ENCODE measurements at places on chromosomes 5 and 9.

DNA sequence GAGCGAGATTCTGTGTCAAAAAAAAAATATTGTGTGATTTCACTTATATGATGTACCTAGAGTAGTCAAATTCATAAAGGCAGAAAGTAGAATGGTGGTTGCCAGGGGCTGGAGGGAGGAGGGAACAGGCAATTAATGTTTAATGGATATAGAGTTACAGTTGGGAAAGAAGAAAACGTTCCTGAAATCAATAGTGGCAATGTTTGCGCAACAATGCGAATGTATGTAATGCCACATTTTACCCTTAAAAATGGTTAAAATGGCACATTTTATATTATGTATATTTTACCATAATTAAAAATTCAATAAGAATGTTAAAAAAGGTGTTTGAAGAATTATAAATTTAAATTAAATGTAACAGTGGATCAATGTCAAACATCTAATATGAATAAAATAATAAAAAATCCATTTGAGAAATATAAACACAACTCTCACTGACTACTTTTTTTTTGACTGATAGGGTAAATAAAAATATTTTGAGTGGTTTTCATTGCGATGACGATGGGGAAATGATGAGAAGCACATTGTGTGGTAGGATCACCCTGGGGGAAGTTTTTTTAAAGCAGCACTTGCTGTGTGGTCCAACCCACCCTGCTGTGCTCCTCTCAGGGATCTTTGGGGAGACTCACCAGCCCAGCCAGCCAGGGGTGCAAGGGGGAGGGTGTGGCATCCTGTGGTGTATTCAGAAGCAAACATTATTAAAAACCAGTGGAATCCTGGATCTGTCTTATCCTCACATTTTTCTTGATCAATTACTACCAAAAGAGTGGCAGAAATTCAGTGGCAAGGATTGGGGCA is 4.3 kb downstream of the FYB1 start:
- DNase-seq, result no peak

GRCh38 chr5:55665065-55665464 is 47.1 kb downstream of the SLC38A9 start:
- DNase-seq, result no peak

DNA sequence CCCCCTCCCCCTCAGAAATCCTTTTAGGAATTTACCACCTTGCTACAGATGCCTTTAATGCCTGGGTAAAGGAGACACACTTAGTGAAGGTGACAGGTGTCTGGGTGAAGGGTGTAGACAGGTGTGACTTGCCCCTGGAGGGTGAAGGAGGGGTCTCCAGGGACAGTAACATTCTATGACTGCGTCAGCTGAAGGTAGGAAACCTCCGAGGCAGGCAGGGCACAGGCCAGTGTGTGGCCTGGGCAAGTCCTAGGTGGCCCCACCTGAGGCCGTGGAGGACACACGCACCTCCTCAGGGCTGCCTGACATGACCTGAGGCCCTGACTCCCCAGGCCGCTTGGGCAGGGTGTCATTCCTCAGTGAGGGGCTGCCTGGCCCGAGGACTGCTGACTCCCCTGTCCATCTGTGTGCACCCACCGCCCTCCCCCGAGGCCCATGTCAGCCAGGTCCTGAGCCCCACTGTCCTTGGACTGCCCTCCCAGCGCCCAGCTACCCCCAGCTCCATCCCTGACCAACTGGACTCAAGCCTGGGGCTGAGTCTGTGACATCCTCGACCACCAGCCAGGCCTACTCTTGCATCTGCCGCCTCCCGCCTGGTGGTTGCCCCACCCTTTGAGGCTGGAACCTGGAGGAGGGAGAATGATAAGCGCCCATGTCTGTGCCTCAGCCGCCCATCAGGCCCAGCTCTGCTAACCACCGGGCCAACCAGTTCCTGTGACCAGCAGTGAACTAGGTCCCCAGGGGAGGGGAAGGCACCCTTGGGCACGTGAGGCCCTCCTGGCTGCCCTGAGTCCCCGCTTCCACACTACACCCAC is 18.4 kb downstream of the CARD19 start:
- no peak for DNase-seq

GRCh38 chr9:90872835-90873294 is 71.2 kb downstream of the SYK start:
- no peak for DNase-seq

DNA sequence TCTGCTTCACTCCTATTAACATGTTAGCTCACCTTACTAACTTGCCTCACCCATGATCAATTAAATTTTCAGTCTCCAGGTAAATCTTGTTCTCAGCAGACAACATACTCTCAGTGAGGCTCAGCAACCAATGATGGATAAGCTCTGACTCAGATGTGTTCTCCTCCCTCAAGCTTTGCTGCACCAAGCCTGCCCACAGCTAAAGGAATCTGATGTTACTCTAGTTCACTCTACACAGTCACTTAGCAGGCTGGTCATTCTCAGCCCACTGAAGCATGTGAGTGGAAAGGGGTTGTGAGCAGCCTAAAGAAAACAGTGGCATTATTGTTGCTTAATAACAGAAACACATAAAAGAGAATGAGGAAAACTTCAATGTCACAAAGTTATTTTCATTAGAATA is 37.3 kb upstream of the CTNND2 start:
- DNase-seq, result no peak

GRCh38 chr9:16619402-16619801 is 251.1 kb downstream of the BNC2 start:
- DNase-seq, result no peak

DNA sequence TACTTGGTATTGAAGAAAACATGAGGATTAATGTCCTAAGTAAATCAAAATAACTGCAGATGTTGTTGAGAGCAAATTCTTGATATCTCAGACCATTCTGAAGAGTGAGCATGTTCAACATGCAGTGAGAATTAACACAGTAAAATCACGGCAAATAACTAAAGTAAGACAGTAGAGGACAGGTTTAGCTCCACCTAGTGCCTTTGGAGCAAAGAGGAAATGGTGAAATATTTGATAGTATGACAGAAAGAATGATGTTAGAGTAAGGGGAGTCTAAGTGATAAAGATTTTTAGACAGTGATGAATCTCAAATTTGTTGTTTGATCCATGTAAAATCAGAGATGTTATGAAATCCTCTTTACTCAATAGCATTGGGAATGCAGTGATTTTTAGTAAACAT is 424.2 kb downstream of the TMEM161B start:
- no peak for DNase-seq

- DNase-seq, result no peak
Measured at GRCh38 chr9:5644501-5644900, 15.6 kb downstream of the RIC1 start.

GRCh38 chr5:35869685-35870277 is 13.1 kb downstream of the IL7R start:
- DNase-seq, result no peak

- DNase-seq, result no peak
Measured at GRCh38 chr9:95822015-95822414, 53.5 kb upstream of the ERCC6L2 start.

DNA sequence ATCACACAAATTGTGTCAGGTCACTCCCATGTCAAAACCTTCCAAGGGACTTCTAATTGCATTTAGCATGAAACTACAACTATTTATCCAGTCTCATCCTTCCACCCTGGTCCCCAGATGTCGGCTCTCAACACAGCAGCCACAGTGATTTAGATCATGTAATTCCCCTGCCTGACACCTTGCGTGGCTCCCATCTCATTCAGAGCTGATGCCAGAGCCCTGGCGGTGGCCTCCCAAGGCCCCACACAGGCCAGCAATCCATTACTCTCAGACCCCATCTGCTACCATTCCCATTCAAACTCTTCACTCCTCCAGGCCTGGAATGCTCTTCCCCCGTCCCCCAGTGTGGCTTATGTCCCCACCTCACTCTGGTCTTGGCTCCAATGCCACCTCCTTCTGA is 2.4 kb downstream of the SLC35D2 start:
- no peak for DNase-seq

DNA sequence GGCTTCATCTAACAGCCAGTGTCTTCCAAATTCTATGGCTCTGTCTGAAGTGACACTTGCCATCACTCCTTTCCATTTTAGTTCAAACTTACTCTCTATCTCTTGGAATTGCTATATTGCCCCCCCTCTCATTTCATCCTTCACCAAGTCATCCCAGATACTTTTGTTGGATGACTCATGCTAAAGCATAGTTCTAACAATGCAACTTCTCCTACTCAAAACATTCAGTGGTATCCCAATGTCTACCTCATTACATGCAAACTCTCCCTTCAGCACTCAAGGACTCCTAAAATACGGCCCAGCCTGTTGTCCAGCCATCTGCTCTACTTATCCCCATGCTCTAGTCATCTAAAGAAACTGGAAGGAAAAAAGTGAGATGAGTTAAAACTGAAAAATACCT is 171.6 kb downstream of the RASEF start:
- no peak for DNase-seq

DNA sequence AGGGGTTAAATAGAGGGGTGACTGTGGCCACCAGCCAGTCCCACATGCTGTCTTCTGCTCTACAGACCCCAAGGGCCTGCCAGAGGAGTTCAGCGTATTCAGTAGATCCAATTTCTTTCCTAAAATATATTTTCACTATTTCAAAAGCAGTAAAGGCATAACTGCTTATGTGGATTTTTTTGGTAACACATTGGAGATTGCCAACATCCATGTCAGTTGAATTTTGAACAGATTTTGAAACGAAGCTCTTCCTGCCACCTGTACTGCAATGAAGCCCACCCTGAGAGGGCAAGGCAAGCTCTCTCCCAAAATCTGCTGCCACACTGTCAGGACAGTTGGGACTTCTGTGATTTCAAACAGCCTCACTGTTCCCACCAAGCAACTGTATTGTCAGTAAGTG is 37.1 kb upstream of the SARDH start:
- DNase-seq, result no peak

DNA sequence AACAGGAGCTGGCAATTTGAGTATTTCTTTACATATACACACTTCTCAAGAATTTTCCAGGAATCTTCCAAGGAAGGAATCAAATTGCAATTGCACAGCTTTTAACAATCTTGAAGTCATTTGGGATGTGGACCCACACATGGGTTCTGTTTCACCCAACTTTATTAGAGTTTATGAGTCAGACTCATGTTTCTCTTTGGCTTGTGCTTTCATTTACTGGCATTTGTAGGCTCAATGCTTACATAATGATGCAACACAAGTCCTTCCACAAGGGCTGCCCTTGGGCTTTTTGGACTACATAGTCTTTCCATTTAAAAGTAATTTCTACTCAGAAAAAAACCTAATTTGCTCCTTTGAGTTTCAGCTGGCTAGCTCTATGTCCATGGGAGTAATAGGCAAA is 4.6 kb upstream of the CDC37L1 start:
- DNase-seq, result no peak

DNA sequence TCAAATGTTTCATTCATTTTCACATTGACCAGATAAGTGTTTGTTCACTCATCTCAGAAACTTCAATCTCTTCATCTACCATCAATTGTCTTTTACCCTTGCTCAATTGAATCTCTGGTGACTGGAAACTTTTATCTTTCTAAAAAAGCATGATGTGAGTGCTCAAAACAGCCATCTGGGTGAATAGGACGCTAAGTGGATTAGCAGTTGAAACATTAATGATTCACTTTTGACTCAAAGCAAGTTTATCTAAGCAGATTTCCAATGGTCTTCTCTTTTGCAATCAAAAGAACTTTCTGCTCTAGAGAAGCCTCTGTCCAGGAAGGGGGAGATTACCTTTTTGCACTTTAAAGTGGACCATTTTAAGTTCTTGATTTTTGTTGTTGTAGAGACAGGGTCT is 22.2 kb downstream of the KLF4 start:
- no peak for DNase-seq

DNA sequence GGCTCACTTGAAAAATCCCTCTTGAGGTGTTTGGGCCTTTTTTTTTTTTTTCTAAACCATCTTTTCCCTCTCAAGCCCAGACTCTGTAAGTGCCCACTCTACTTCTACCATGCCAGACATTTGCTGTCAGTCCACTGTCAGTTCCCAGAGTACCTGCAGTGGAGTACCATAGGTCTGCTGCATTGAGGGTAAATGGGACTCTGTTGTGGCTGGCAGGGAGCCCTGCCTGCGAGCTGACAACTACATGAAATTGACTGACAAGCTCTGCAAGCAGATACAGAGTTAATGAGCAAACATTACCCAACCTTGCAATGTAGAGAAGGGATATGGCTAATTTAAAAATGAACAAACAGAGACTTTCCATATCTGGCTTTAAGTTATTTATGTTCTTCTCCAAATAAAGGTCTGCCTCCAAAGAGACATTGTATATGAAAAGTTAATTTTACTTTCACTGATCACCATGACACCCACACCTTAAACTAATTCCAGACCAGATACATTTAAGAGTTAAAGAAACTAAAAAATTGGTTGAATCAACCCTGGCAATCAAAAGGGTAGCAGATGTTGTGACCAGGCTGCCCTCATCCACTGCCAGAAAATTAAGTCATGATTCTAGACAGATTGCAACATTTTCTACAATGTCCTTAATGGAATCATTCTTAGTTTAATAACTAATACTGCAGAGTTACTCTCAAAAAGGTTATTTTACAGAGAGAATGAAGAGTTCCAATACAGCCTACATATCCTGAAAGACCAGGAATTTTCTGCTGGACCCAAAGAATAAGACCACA is 100.4 kb upstream of the PAM start:
- DNase-seq, result no peak

- DNase-seq, result no peak
Measured at GRCh38 chr9:124122813-124123462, 111.4 kb downstream of the LHX2 start.

DNA sequence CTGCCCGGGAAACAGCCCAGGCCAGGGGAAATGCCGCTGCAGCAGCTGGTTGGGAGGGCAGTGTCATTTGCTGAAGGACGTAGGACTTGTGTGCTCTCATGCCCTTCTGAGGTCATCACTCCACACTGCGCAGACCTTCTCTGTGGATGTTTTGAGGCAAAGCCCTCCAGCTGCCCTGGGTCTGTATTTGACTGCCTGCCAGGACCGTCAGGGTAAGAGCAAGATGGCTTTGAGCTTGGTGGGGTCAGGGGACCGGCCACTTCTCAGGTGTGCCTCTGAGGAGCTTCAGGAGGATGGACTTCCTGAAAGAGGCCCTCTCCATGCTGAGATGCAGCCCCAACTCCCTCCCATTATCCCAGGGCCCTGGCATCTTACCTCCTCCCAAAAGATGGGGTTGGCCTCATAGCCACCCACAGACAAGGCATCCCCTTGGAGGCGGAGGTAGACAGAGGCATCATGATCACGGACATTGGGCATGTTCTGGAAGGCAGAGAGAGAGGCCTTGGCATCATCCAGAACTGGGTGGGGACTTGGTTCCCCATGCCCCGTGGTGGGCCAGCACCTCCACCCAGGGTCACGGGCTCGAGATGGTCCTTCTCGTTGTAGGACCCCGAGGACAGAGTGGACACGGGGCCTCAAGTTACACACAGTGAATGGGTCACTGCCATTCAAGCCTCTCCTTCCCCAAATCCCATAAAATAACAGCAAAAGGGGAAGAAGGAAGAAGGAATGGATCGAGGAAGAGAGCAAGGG is 19.4 kb downstream of the SARDH start:
- no peak for DNase-seq

DNA sequence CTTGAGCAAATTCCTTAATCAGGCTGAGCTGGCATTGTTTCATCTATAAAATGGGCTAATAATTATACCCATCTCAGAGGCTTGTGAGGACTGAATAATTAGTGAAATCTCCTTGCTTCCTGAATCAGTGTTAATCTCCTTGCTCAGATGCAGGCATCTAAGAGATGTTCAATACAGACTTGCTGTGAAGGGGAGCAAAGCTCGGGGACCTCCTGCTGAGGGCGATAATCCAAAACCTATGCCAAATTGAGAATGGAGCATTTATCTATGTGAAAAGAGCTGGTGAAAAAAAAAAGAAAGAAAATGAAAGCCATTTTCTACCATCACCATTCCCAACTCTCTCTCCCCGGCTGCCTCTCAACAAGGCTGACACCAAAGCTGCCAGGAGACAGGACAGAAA is 37.3 kb downstream of the ADRA1B start:
- DNase-seq, result no peak

- no peak for DNase-seq
Measured at GRCh38 chr5:76470976-76471375, 67.9 kb downstream of the IQGAP2 start.
